D341Med (cell line): ENCODE measurements at places on chromosomes 16 and 17.

DNA sequence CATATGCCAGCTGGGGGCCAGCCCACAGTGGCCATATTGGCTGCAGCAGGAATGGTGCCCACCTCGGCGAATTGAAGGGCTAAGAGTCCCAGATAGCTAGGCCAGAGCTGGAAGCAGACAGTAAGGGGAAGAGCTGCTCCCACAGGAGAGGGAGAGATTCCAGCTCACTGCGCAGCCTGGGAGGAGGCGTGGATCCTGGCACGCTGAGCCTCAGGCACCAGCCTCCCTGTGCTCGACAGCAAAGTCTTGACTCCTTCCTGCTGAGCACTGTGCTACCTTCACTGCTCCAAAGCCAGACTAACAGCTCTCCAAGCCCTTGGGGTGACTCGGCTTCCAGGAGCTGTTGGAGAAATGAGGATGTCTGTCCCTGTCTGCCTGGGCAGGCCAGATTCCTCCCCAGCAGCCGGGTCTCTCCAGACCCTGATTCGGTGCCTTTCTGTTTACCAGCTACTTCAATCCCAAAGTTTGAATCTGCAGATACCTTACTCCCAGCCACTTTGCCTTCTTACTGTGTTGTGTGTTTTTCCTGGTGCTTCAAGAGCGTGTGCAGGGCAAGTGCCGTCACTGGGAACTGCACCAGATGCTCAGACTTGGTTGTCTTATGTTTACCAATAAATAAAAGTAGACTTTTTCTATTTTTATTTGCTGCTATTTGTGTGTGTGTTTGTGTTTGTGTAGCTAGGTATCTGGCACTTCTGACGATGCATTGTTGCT is 9.1 kb downstream of the CBX2 start:
- no peak for DNase-seq

DNA sequence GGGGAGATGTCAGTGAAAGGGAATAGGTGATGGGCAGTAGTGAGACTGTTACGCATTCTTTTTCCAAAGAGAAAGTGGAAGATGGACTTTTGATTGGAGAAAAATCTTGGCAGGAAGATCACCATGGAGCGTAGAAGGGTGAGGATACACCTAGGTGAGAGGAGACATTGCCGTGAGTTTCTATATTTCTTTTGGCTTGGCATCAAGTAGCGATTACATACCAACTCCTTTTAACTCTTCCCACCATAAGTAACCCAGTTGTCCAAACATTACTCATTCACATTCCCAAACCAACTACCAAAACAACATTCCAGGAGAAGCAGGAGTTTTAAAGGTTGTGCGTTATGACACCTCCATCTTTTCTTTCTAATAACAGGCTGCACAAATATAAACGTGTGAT is 10.7 kb upstream of the KRT28 start:
- no peak for DNase-seq

- no peak for DNase-seq
These were observed 33.2 kb downstream of the EEF2K start for GRCh38 chr16:22239131-22239805.

- no peak for DNase-seq
These were observed 70.1 kb downstream of the SMG6 start for GRCh38 chr17:2233441-2233947.

DNA sequence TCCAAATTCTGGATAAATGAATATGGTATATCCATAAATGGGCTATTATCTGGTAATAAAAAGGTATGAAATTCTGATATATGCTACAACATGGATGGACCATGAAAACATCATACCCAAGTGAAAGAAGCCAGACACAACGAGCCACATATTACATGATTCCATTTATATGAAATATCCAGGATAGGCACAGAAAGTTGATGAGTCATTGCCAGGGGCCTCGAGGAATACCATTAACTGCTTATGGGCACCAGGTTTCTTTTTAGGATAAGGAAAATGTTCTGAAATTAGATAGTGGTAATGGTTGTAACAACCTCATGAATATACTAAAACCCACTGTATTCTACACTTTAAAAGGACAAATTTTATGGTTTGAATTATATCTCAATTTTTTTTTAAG is 123.2 kb downstream of the PITPNC1 start:
- DNase-seq: no peak

DNA sequence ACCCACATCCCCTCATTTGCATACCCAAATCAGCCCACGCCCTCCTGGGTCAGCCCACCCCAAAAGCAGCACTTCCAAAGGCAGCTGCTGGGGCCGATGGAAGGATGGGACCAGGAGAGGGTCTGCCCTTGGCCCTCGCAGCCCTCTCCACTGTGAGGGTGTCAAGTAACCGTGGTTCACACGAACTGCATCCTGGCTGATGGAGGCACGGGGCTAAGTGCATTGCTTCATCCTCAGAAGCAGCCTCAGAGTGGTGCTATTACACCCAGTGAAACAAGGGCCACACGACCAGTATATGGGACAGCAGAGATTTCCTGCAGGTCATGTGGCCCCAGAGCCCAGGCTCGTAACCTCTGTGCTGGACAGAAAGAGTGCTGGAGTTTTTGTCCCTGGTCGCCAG is 13.2 kb upstream of the ATP2A3 start:
- peak; percentile 5 for DNase-seq

GRCh38 chr17:66165537-66166123 is 26.3 kb downstream of the CEP112 start:
- DNase-seq: peak; percentile 63

DNA sequence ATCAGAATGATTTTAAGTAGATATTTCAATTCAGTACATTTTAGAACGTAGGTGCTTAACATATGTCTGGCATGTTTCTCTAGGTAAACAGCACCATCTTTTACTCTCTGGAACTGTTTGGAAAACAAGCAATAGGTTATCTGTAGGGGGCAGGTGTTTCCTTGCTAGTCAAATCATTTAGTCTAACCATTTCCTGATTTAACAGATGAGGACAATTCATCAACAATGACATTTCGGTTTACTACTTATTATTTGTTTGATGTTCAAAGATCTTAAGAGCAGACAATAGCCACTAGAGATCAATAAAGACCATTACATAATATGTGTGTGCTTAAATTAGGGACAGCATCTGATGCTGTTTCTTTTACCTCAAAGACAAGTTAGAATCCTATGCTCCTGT is 173.1 kb downstream of the CEP112 start:
- no peak for DNase-seq

GRCh38 chr16:49092704-49093103 is 188.9 kb downstream of the CBLN1 start:
- no peak for DNase-seq

DNA sequence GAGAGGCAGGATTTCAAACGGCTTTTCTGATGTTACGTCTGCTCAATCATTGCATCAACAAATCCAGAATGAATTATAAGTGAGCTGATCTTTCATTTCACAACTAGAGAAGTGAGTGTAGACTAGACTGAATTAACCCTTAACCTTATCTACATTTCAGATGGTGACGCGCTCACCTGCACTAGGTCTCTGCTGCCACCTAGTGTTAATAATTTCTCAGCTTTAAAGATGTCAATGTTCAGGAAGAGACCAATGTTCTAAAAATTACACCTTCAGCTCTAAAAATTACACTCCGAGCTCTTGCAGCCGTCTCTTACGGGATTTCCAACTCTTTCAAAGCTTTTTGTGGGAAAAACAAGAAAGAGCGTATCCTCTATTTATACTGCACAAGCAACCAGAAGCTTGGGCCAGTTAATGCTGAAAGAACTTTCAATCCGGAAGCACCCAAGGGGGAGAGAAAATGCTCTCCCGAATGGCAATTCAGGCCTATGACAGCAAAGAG is 88.2 kb upstream of the FA2H start:
- peak; percentile 50 for DNase-seq

DNA sequence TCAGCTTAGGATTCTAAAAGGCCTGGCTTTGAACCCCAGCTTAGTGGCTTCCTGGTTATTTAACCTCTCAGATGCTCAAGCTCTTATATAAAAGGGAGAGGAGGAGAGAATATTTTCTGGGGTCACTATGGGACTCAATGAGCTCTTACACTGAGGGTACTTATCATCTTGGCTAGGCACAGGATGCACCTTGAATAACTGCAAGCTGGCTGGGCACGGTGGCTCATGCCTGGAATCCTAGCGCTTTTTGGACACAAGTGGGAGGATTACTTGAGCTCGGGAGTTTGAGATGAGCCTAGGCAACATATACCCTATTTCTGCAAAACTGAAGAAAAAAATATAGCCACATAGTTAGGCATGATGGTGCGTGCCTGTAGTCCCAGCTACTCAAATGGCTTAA is 665.3 kb upstream of the RBFOX1 start:
- DNase-seq: no peak

- DNase-seq: no peak
These were observed 9.3 kb upstream of the CYB561 start for GRCh38 chr17:63455417-63455816.

DNA sequence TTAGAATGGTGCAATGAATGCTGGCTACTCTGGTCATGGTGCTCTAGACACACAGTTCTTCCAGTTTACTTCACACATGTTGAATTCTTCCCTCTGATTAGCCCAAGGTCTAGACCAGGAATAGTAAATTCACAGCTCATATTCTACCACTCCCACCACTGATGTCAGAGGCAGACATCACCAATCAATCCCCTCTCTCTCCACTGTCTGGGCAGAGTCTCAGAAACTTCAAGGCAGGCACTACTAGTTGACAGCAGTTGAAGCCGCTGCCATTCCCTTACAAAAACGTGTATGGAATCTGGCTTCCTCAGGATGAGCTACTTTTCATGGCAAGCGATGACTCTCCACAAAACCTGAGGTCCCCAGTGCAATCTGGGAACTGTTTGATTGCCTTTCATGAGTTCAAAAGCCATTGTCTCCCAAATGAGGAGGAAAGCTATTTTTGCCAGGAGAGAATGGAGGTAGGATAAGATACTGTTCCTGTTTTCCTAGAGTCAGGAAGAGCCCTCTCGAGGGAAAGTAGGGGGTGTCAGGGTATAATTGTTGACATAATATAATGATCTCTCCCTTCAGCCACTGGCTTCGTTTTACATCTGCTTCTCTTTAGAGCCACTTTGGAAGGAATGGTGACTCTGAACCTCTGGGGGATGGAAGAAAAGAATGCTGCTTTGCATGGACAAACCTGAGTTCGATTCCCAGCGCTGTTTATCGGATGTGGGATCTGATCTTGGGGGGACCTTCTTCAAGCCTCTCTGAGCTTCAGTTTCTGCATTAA is 90.0 kb downstream of the FOXL1 start:
- no peak for DNase-seq
